Dermis microvascular lymphatic vessel endothelial cell (primary cell): ENCODE measurements at places on chromosomes 1 and 21. TPM values are rescaled to one million over a fixed set of nuclear protein-coding genes. Genes with fewer than 3 reads are reported as not detected.

PADI4 gene
- not detected in 2 replicates for total RNA-seq

SERPINC1 gene
- 0.13 TPM in 1 of 2 replicates, not detected in the other for total RNA-seq

UBE2U gene
- total RNA-seq, result 0.13 TPM in 1 of 2 replicates, not detected in the other

TMEM240 gene
- 1.0 and 1.4 TPM in 2 replicates for total RNA-seq

VSIG8 gene
- not detected in 2 replicates for total RNA-seq

GBP7 gene
- total RNA-seq, result not detected in 2 replicates
